ENCODE measurements at places on chromosomes 12 and 14. TPM values are rescaled to one million over a fixed set of nuclear protein-coding genes. Genes with fewer than 3 reads are reported as not detected.

GRCh38 chr12:30792648-30793499 lies 38.1 kb upstream of the CAPRIN2 start:
- DNase-seq, result no peak

GRCh38 chr12:49342066-49342913 lies 4.4 kb upstream of the DNAJC22 start:
- DNase-seq, result peak; percentile 90

Gene KRT3
- not detected for total RNA-seq

Gene GLT1D1
- 3.5 TPM for total RNA-seq

Gene BICDL1
- 20.6 TPM for total RNA-seq

Data from upper lobe of right lung (tissue), 1 donor.